ENCODE measurements at places on chromosomes 2 and 18. TPM values are rescaled to one million over a fixed set of nuclear protein-coding genes. Genes with fewer than 3 reads are reported as not detected.

- DNase-seq = no peak
Measured at GRCh38 chr2:225456619-225457260, 57.2 kb downstream of the NYAP2 start.

The TLX2 gene
- total RNA-seq = not detected

- no peak for DNase-seq
Measured at GRCh38 chr2:54775710-54776109, 52.2 kb downstream of the EML6 start.

GRCh38 chr18:38243291-38243690 lies 677.7 kb upstream of the CELF4 start:
- no peak for DNase-seq

DNA sequence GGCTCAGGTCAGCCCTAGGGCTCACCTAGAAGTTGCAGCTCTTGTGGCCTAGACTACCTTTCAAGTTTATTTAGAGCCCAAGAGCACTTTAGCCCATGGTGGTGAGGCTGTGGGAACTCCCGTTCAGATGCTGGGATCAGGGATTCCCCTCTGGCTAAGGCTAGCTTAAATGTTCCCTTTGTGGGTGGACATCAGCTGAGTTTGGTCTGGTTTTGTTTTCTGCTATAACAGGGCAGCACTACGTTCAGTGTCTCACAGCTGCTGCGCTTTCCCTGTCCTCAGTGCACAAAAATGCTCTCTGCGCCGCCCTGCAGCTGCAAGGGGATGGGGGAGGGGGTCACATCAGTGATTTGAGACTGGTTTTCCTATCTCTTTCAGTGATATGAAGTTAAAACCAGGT lies 170.5 kb upstream of the KCNJ3 start:
- DNase-seq = no peak

- DNase-seq = no peak
Measured at GRCh38 chr18:55237660-55238059, 278.4 kb upstream of the CCDC68 start.

The HIBCH gene
- total RNA-seq = 22.5 TPM

DNA sequence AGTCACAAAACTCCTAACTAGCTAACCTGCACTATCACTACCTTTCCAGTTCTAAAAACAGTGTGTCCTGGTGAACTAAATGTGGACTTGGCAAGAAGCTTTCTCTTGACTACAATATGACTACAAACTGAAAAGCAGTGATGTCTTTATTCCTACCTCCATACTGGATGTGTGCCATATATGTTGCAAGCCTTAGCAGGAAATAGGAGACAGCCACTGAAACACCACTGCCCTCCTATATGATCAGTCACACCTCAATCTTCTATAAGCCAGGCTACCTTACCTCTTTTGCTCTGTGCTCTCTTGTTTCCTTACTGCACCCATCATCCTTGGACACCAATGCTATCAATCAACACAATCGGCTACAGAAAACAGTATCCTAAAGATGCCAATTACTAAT lies 34.1 kb downstream of the SS18 start:
- no peak for DNase-seq

- no peak for DNase-seq
Measured at GRCh38 chr2:181165199-181165868, 184.9 kb downstream of the UBE2E3 start.

The MC4R gene
- not detected for total RNA-seq

- DNase-seq = no peak
Measured at GRCh38 chr2:66575625-66576310, 140.8 kb downstream of the MEIS1 start.

GRCh38 chr2:104768694-104769093 lies 85.2 kb upstream of the POU3F3 start:
- DNase-seq = no peak

Data from Right ventricle myocardium superior (tissue), 1 donor.